ENCODE measurements at places on chromosomes 6 and 20.

DNA sequence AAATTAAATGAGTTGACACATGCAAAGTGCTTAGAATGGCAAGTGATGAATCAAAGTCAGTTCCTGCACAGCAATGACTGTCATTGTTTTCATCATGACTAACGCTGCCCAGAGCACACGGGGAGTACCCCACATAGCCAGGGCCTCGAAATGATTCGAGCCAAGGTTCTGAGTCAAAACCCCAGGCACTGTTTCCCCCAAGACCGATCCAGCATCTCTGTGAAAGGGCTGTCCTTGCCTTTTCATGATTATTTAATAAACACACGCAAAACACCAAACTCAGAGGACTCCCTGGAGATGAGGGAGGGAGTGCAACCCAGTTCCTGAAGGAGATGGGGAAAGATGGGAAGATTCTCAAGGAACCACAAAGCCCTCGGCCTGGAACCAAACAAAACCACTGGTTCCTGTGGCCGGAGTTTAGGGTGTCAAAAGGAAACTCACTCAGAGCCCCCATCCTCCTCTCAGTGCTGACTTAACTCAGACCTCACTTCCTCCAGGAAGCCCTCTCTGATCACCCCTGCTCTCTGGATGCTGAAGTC is 3.8 kb downstream of the PREX1 start:
- DNase-seq = no peak

DNA sequence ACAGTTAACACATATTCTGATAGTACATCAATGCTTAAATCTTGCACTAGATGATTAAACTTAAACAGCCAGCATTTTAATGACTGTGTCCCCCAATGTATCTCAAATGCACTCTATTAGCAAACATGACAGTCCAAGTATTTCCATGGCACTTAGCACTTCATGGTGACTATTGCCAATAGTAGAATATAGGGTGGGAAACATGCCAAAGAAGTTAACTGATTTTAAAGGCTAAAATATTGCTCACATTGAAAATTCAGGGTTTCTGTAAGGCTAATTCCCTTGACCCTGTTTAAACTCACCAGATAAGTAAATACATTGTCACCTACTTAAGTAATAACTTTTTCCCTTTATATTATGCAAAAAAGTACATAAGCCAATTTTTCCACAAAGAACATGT is 266.9 kb downstream of the TBC1D32 start:
- no peak for DNase-seq

GRCh38 chr20:58699623-58700107 is 7.1 kb downstream of the NPEPL1 start:
- DNase-seq = no peak

GRCh38 chr6:169237496-169238134 is 16.0 kb downstream of the THBS2 start:
- no peak for DNase-seq

DNA sequence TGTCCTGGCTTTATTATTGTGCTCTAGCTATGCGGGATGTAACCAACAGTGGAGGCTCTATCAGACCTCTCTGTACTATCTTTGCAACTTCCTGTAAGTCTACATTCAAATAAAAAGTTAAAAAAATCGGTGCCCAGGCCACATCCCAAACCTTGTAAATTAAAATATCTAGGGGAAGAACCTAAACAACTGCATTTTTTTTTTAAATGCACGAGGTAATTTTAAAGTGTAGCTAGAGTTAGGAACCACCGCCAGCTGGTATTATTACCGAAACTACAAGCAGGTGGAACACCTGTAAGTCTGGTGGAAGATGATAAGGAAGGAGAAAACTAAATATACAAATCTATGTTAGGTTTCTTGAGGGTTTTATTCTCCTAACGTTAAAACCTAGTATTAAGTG is 34.5 kb upstream of the ID4 start:
- DNase-seq = no peak

DNA sequence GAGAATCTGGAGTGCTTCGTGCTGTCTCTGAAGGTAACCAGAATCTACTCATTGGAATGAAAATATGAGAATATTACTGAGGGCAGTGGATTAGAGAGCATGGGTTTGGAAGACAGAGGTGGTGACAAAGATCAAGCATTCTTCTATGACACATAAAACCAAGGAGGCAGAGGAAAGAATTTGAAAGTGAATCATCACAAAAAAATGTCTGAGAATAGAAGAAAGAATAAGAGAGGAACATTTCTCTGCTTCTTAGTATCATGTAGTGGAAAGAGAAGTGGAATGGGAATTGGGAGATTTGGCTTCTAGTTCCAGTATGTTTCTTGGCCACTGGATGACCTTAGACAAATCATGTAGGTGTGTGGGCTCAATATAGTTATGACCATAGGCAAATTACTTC is 474.0 kb downstream of the TFAP2B start:
- no peak for DNase-seq

DNA sequence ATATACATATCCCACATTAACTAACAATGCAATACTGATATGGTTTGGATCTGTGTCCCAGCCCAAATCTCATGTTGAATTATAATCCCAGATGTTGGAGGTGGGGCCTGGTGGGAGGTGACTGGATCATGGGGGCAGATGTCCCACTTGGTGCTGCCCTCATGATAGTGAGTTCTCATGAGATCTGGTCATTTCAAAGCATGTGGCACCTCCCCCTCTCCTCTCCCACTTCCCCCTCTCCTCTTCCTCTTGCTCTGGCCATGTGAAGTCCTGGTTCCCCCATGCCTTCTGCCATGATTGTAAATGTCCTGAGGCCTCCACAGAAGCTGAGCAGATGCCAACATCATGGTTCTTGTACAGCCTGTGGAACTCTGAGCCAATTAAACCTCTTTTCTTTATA is 71.2 kb downstream of the FYN start:
- DNase-seq = no peak

DNA sequence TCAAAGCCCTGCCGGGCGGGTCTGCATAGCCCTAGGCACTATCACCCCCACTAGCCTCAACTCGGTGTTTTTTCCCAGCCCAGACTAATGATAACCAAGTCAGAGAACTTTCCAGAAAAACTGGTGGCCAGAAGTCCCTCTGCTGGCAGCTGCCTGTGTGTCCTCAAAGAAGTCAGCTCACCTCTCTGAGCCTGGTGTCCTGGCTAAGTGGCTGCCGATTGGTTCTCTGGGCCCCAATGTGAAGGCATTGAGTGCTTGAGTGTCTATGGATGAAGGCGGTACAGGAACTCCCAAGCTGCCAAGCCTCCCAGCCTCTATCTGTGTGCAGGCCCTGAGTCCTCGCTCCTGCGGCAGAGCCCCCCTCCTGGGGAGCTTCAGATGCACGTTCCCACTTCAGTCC is 355.6 kb downstream of the TAF4 start:
- DNase-seq = no peak

- DNase-seq = peak; percentile 85
These were observed 25.4 kb downstream of the HLA-F start for GRCh38 chr6:29748391-29749307.

DNA sequence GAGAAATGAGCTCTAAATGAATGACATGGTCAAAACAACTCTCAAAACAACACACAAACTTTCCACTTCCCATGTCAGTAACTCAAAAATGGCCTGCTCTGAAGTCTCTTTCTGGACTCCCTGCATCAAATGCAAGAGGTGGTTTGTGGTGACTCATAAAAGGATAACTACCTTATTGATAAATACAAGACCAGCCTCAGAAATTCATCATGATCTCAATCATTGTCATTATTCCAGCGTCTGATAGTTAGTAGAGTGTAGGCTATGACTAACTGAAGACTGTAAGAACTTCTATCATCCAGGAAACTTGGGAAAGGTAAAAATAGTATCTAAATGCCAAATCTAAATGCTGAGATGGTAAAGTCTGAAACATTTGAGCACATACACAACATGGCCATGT is 369.4 kb downstream of the BMP2 start:
- DNase-seq = no peak

GRCh38 chr6:164164876-164165275 is 750.4 kb downstream of the QKI start:
- no peak for DNase-seq

DNA sequence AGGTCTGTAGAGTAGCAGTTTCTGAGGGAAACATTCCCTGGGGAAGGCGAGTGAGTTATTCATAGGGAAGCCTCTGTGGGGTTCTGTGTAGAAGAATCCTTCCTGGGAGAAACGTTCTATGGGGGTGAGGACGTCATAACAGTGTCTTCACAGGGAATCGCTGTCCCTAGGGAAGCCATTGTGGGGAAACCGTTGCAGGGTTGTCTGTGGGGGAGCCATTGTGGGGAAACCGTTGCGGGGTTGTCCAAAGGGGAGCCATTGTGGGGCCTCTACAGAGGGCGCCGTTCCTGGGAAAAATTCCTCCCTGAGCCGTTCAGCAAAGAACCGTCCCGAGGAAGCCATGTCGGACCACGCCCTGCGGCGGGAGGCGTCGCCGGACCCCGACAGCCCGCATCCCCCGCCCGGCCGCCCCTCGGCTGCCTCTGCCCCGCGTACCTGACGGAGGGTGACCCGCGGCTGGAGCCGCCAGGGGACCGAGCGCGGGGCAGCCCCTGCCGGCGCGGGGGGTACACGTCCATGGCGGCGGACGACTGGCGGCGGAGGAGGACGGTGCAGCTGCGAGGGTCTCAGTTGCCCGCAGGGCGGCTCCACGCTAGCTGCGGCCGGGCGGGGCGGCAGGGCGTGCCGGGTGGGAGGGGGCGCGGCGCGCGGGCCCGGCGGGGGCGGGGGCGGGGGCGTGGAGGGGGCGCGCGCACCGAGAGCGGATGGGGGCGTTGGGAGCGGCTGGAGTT is at the start of gene DNAAF9:
DNAAF9 (minus strand) TSS at position 630 of the 731 bp plus-strand sequence; CDS start at position 518, 112 bp downstream.
- peak; percentile 33 for DNase-seq

GRCh38 chr6:5499644-5500306 is 238.5 kb downstream of the FARS2 start:
- no peak for DNase-seq

DNA sequence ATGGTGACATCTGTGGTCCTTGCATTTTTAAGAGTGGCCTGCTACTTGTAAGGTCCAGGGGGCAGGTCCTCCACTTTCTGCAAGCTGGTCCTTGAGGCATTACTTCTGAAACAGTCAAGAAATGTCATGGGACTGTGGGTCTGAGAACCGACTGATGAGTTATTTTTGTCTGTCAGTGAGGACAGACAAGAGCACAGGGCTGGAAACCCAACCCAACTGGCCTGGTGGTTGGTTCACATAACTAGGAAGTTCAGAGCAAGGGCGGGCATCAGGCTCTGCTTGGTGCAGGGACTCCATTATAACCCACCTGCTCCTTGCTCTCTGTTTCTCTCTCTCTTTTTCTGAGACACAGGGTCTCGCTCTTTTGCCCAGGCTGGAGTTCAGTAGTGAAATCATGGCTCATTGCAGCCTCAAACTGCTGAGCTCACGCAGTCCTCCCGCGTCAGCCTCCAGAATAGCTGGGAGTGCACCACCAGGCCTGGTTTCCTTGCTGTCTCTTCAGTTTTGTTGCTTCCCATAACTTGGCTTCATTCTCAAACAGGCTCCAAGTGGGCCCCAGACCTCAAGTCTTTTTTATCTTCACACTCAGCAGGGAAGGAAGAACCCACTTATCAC is 9.2 kb downstream of the CST3 start:
- no peak for DNase-seq

DNA sequence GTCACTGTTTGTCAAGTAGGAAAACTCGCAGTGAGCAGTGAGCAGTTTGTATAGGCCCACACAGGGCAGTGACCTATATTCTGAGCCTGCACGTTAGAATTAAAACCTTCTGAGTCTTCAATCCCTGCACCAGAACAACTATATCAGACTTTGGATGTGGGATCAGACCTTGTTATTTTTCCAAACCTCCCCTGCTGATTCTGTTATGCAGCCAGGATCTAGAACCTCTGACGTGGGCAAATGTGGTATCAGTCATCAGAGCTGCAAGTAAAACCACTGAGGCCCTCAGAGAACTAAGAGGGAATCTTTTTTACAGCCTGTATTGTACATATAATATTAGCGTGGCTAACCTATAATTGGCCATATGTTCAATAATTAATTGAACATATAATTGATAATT is 32.0 kb upstream of the AKAP7 start:
- no peak for DNase-seq

DNA sequence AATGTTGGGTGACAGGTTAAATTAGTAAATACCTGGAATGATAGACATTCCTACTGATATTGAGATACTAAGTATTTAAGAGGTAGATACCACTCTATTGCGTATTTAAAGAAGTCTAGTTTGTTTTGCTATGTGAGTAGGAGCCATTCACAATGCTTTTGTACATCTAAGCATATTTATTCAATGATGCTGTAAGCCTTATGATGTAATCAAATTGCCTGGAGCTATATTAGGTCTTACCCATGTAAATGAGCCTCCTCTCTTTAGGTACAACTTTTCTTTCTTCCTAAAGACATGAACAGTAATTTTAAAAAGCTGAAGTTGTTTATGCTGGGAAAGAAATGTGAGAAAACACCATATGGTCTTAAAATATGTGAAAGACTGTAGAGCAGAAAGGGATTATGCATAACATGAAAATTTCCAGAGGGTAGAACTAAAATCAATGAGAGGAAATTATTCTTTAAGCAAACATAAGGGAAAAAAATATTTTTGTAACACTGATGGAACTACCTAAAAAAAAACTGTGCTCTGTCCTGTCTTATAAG is 526.7 kb downstream of the EPHA7 start:
- DNase-seq = no peak

GRCh38 chr6:44006123-44006871 is 121.0 kb downstream of the MRPL14 start:
- no peak for DNase-seq

GRCh38 chr20:50467174-50467573 is 43.0 kb upstream of the PTPN1 start:
- no peak for DNase-seq

GRCh38 chr6:31680226-31681134 is at the start of gene LY6G5C:
Gene LY6G5C, minus strand, starts transcription at chr6:31681067. Its CDS starts 694 bp downstream, at chr6:31680373.
- peak; percentile 74 for DNase-seq

DNA sequence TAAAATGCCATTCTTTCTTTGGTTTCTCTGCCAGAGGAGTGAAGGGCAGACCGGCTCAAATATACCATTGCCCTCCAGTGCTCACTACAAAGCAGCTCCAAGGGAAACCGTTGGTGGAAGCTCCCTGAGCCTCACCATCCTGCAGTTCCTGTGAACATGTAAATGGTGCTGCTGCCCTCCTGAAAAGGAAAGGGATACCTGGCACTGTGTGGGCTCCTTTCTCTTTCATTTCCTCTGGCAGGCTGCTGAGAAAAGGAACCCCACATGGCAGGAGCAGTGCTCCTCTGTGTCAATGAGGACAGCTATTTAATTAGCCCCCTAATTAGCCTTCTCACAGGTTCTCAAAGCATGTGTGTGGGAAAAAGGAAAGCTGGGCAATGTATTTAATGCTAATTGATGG is 142.5 kb downstream of the KLHL32 start:
- no peak for DNase-seq
